Stimulated activated naive B cell treated with anti-CD40 and anti-IgM and Interleukin-4, amounts not matched to agents 10 μg/mL and 1 μg/mL and 100 μg/mL, for 72 hours (primary cell): ENCODE measurements at places on chromosomes 1 and 21.

GRCh38 chr1:64574301-64574700 is 104.4 kb downstream of the CACHD1 start:
- H3K4me1 ChIP-seq: no peaks in the 10 kb centered on the region
- no peaks in the 10 kb centered on the region for H3K27me3 ChIP-seq
- DNase-seq: no peak
- no peaks in the 10 kb centered on the region for H3K36me3 ChIP-seq

DNA sequence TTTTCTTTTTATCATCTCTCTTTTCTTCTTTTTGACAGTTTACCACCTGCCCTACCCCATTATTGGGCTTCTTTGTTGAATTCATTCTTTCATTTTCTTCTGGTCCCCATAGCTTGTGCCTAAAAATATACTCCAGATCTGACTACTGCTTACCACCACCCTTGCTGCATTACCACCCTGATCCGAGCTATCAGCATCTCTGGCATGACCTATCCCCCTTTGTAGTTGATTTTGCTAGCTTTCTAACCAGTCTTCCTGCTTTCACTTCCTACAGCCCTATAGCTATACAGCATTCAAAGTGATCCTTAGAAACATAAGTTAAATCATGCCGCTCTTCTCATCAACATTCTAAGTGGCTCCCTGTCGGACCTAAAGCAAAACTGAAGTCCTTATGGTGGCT is 59.4 kb upstream of the MPC2 start:
- no peak overlapping the region for H3K27ac ChIP-seq
- peaks cover 6% of the 10 kb centered on the region for H3K4me1 ChIP-seq
- H3K27me3 ChIP-seq: no peaks in the 10 kb centered on the region
- peaks cover 43% of the 10 kb centered on the region for H3K36me3 ChIP-seq
- no peak overlapping the region for H3K4me3 ChIP-seq
- no peak for DNase-seq

DNA sequence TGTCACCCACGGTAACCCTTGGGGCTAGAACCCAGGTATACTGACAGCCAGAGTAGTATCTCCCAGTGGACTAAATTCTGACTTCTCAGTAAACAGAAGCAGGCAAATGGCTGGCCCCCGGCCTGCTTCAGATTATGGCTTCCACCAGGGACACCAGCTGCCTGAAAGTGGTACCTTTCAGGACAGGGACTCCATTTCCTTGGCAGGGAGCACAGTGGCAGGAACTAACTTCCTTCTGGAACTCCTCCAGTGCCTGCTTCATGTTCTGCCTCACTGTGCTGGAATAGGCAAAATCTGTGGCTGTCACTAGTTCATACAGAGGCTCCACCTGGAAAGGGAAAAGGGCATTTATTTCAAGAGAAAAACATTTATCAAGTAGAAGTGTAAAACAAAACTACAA is 32.7 kb downstream of the C8B start:
- no peak overlapping the region for H3K4me3 ChIP-seq
- peaks cover 4% of the 10 kb centered on the region for H3K27me3 ChIP-seq
- no peaks in the 10 kb centered on the region for H3K36me3 ChIP-seq

GRCh38 chr1:32071758-32072621 is 749 bp upstream of the TMEM39B start:
- DNase-seq: no peak
- peaks cover 46% of the 10 kb centered on the region for H3K4me1 ChIP-seq
- H3K36me3 ChIP-seq: peaks cover 8% of the 10 kb centered on the region
- H3K27me3 ChIP-seq: no peaks in the 10 kb centered on the region

DNA sequence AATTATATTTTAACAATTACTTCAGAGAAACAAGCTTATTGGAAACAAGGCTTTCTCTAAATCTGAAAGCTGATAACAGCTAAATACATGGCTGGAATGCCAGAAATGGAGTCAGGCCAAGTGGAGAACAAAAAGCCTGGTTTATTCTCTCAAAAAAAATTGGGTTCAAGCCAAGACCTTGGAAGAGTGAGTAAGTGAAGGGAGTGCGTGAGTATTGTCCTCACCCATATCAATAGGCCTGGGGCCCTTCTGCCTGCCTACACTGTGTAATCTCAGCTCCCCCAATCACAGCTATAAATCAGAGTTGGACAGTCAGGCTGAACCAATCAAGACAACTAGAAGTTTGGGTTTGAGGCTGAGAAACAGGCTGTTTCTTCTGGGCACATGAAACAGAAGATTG is 7.4 kb downstream of the KYAT3 start:
- H3K4me1 ChIP-seq: peaks cover 60% of the 10 kb centered on the region
- H3K4me3 ChIP-seq: no peak overlapping the region
- no peak for DNase-seq

DNA sequence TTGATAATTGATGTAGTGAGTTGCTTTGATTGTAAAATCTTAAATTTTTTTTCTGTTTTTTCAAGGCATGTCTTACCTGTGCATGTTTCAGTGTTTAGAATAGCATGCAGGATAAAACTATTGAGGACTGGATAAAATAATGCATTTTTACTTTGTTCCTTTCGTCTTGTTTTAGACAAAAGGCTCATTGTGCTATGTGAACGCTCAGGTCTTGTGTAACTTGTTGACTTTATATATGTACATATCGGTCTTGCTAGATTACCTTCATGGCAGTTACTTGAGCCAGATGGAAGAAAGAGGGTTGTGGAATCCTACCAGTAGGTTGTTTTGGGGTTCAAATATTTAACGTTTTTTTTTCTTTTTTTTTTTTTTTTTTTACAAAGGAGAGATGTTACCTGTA is 7.0 kb downstream of the NFIA start:
- H3K27me3 ChIP-seq: peaks cover 15% of the 10 kb centered on the region
- H3K36me3 ChIP-seq: peaks cover 2% of the 10 kb centered on the region
- DNase-seq: no peak
- no peak overlapping the region for H3K4me3 ChIP-seq
- H3K4me1 ChIP-seq: no peaks in the 10 kb centered on the region
- H3K27ac ChIP-seq: no peak overlapping the region

GRCh38 chr21:14448784-14449183 is 65.8 kb upstream of the HSPA13 start:
- H3K27ac ChIP-seq: no peak overlapping the region
- DNase-seq: no peak
- H3K36me3 ChIP-seq: no peaks in the 10 kb centered on the region
- H3K27me3 ChIP-seq: no peaks in the 10 kb centered on the region

- H3K4me3 ChIP-seq: peak overlapping the region; percentile 29
- H3K27ac ChIP-seq: peak overlapping the region; percentile 89
- H3K4me1 ChIP-seq: peaks cover 40% of the 10 kb centered on the region
- H3K36me3 ChIP-seq: no peaks in the 10 kb centered on the region
These were observed 24.6 kb upstream of the COL9A2 start for GRCh38 chr1:40341491-40342380.

DNA sequence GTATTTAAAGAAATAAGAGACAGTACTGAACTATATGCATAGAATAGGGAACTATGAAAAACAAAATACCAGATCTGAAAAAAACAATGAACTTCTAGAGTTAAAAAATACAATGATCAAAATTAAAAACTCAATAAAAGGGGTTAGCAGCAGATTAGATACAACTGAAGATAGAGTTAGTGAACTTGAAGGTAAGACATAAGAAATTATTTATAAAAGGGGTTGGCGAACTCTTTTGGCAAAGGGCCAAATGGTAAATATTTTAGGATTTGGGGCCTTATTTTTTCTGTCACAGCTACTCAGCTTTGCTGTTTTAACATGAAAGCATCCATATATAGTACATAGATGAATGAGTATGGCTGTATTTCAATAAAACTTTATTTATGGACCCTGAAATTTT is 111.4 kb downstream of the ST3GAL3 start:
- H3K36me3 ChIP-seq: peaks cover 48% of the 10 kb centered on the region
- no peaks in the 10 kb centered on the region for H3K27me3 ChIP-seq
- H3K4me3 ChIP-seq: no peak overlapping the region
- DNase-seq: no peak
- H3K27ac ChIP-seq: no peak overlapping the region

GRCh38 chr1:28510273-28510969 is 4.6 kb downstream of the RCC1 start:
- peak overlapping the region; percentile 100 for H3K27ac ChIP-seq
- peak overlapping the region; percentile 96 for H3K4me3 ChIP-seq
- no peaks in the 10 kb centered on the region for H3K27me3 ChIP-seq
- H3K36me3 ChIP-seq: peaks cover 91% of the 10 kb centered on the region
- peaks cover 27% of the 10 kb centered on the region for H3K4me1 ChIP-seq
- peak; percentile 26 for DNase-seq

DNA sequence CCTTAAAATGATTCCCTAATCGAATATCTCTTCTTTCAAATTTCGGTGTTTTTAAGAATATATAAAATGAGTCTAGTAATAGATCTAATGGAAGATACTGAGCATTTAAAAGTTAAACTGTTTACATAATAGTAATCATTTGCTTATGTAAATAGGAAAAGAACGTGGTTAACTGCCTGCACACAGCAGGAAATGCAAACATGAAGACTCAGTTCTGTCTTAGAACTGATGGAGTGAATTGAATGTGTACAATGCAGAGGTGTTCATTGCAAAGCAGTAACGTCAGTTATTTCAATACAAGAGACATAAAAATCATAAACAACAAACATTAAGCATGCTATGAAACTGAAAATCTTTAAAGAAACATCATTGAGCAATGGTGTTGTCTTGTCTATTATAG is 359.4 kb upstream of the ADAMTS5 start:
- no peaks in the 10 kb centered on the region for H3K27me3 ChIP-seq
- no peak overlapping the region for H3K4me3 ChIP-seq
- H3K27ac ChIP-seq: no peak overlapping the region
- no peaks in the 10 kb centered on the region for H3K4me1 ChIP-seq
- no peaks in the 10 kb centered on the region for H3K36me3 ChIP-seq

DNA sequence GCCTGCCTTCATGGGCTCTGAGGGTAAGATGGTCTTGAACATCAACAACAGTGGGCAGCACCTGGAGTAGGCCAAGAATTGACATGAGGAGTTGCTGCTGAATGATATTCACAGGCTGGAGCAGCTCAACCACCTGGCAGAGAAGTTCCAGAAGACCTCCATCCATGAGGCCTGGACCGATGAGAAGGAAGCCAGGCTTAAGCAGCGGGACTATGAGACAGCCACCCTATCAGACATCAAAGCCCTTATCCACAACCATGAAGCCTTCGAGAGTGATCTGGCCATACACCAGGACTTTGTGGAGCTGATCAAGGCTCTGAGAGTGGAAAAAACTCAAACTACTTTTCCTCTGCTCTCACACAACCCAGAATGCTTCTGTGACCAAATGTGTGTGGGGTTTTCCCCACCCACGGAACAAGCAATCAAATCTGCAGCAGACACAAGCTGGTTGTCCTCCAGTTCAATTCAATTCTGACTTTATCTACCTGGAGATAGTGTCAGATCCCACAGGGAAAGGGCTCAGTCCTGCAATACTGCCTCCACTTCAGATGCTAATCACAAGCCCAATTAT is 12.1 kb upstream of the EPHA10 start:
- H3K36me3 ChIP-seq: no peaks in the 10 kb centered on the region
- no peak overlapping the region for H3K4me3 ChIP-seq
- H3K4me1 ChIP-seq: peaks cover 18% of the 10 kb centered on the region
- DNase-seq: no peak
- H3K27me3 ChIP-seq: peaks cover 37% of the 10 kb centered on the region
- peak overlapping the region; percentile 31 for H3K27ac ChIP-seq

- H3K27ac ChIP-seq: no peak overlapping the region
- no peaks in the 10 kb centered on the region for H3K27me3 ChIP-seq
- H3K36me3 ChIP-seq: no peaks in the 10 kb centered on the region
- no peaks in the 10 kb centered on the region for H3K4me1 ChIP-seq
- no peak overlapping the region for H3K4me3 ChIP-seq
These were observed 24.0 kb downstream of the TCEA3 start for GRCh38 chr1:23400324-23401114.

DNA sequence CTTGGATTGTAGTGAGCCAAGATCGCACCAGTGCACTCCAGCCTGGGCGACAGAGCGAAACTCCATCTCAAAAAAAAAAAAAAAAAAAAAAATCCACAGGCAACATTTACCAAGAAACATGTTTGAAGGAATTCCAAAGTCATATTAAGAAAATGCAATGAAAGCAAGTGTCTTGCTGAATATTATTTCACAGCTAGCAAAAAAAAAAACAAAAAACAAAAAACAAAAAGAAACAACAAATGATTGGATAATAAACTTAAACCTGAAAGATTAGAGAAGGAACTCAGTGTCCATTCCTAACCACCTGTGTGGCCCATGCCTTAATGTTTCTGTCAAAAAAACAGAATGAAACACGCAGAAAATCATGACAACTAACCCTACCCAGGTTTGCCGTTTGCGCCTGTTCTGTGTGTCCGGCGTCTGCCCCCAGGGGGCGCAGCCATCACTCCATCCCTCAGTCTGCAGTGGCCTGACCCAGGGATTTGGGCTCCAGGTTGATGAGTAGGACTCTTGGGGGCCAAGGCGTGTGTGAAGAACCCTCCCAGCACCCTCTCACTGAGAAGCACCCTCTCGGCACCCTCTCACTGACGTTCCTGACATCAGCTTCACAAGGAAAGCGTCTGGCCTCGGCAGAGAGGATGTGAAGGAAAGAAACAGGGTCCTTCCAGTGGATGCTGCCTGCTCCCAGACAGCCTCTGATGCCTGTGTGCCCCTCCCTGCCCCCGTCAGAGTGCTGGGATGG is 19.2 kb upstream of the PTTG1IP start:
- H3K27me3 ChIP-seq: no peaks in the 10 kb centered on the region
- DNase-seq: peak; percentile 56
- H3K27ac ChIP-seq: no peak overlapping the region
- H3K36me3 ChIP-seq: peaks cover 58% of the 10 kb centered on the region
- peaks cover 17% of the 10 kb centered on the region for H3K4me1 ChIP-seq

DNA sequence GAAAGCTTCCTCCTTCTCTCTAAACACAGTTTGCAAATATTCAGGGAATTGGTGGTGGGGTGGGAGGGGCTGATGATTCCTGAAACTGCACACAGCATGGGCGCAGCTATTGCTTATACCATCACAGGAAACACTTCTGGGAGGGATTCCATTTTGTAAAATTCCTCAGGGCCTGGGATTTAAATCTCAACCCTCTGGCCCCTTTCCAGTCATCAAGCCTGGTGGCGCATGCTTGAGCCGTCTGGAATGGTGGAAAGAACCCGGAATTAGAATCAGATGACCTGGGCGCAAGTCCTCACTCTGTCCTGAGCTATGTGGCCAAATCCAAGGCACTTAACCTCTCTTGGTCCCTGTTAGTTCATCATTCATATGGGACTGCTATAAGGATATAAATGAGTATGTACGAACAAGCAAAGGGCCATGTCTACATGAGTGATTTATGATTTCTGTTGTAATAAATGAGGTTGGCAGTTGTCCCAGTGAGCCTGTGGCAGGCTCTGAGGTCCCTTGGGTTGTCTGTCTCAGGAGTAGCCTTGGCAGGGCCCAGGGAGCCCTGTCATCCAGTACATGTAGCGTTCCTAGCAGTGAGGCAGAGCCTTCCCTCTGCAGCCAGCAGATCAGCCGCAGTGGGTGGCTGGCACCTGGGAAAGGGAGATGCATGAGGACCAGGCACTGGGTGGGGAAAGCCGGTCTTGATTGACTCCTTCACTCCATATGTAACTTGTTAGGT is 72.0 kb downstream of the MAN1C1 start:
- H3K4me1 ChIP-seq: no peaks in the 10 kb centered on the region
- no peak overlapping the region for H3K27ac ChIP-seq
- H3K27me3 ChIP-seq: peaks cover 14% of the 10 kb centered on the region
- no peak for DNase-seq
- no peaks in the 10 kb centered on the region for H3K36me3 ChIP-seq
